M059J (cell line): ENCODE measurements at places on chromosomes 7 and 10. TPM values are rescaled to one million over a fixed set of nuclear protein-coding genes. Genes with fewer than 3 reads are reported as not detected.
A peak's percentile ranks its signal among the peaks of the same experiment; 100 is the strongest.

DNA sequence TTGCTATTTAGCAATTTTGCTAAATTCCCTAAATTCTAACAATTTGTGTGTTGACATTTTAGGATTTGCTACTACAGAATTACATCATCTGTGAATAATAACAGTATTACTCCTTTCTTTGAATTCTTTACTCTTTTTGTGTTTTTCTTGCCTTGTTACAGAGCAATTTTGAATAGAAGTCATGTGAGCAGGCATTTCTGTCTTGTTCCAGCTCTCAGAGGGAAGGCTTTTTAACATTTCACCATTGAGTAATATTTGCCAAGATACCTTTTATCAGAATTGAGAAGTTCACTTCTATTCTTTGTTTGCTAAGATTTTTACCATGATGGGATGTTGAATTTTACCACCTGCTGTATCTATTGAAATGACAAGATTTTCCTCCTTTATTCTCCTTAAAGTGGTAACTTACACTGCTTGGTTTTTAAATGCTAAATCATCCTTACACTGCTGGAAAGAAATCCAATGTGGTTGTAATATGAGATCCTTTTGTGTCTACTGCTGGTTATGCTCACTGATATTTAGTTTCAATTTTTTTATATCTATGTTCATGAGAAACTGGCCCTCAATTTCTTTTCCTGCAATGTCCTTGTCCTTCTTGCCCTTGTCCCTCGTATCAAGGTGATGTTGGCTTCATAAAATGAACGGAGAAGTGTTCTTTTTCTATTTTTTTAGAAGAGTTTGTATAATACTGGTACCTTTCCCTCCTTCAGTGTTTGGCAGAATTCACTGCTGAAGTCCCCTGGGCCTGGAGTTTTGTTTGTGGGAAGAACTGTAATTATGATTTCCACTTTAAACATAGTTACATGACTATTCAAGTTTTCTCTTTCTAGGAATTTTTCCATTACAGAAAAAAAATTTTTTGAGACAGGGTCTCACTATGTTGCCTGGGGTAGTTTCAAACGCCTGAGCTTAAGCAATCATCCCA is 50.3 kb upstream of the ATP6V0A4 start:
- no peak for DNase-seq

- DNase-seq = no peak
Measured at GRCh38 chr10:63237396-63237795, 104.3 kb downstream of the NRBF2 start.

GRCh38 chr10:112700215-112700671 is 249.8 kb upstream of the TCF7L2 start:
- no peak for DNase-seq

DNA sequence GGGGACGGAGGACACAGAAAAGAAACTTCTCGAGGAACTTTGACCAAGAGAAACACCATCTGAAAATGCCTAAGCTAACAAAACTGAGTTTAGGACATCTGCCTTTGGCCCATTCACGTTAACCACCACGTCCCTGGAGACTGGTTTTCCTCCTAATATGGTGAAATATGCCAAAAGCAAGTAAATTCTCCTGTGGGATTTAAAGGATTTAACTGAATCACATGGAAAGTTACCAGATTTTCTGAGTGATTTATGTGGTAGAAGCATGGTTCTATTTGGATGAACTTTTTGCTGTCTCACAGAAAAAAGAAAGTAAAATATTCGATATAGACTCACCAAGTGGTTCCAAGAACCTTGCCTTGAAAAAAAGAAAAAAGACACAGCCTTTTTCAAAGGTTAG is 30.4 kb upstream of the BMPER start:
- peak; percentile 85 for DNase-seq

Gene SSC4D
- 0.39 and 0.44 TPM in 2 replicates for total RNA-seq

- DNase-seq = no peak
Measured at GRCh38 chr10:58982470-58983239, 193.8 kb upstream of the PHYHIPL start.

DNA sequence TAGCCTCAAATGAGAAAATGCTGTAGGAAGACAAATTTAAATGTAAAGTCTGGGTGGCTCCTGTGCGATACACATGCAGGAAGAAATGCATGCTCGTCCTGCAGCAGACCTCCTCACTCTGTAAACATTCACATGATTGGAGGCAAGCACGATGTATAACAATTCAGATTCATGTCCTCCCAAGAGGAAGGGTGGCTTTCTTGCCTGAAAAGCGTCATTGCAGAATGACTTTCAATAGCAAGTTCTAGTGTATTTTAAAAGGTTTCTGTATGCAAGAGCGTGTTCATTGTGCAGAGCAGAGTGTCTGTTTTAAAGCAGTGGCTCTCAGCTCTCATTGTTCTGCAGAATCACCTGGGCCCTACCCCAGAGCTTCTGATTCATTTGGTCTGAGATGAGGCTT is 170.3 kb upstream of the CELF2 start:
- no peak for DNase-seq

GRCh38 chr10:119252051-119252465 is 44.7 kb downstream of the GRK5 start:
- DNase-seq = no peak

Gene FRMPD2
- total RNA-seq = not detected in 2 replicates

Gene SPOCK2
- 0.05 TPM in 1 of 2 replicates, not detected in the other for total RNA-seq

DNA sequence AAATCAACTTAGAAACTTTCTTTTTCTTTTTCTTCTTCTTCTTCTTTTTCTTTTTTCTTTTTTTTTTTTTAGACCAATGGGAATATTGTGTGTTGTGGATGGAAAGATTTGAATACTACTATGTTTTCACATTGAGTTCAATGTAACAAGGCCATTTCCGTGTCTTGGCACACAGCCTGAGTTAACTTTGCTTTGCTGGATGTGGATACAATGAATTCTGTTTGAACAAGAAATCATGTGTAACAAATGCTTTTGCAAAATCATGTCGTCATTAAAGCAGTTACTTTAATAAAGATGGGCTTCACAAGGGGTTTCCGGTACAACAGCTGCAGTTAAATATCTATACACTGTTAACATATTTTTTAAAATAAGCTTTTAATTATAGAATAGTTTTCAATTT is 13.5 kb upstream of the ENTPD1 start:
- no peak for DNase-seq

Gene MAGI2
- 0.57 and 1.2 TPM in 2 replicates for total RNA-seq

Gene PLCE1
- total RNA-seq = 2.3 and 3.4 TPM in 2 replicates

Gene GHRHR
- not detected in 2 replicates for total RNA-seq

Gene SPAM1
- total RNA-seq = not detected in 2 replicates

DNA sequence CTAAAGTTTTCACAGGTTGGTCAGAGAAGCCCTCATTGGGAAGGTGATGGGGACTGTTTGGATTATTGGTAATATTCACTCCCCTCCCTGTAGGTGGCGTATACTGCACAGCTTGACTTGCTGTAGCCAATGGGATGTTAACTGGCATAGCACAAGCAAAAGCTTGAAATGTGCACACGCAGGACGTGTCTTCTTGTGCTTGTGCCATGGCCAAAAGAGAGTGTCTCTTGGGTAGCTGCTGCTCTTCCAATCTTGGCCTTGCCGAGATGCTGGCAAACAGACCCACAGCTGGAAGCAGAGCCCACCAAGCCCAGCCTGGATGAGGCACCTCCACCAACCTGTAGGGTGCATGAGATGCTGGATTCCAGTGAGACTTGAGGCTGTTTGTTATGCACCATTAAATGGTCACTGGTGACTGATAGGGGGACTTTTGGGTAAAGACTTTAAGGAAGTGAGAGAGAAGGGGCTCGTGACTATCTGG is 266.0 kb downstream of the GRID1 start:
- peak; percentile 6 for DNase-seq

DNA sequence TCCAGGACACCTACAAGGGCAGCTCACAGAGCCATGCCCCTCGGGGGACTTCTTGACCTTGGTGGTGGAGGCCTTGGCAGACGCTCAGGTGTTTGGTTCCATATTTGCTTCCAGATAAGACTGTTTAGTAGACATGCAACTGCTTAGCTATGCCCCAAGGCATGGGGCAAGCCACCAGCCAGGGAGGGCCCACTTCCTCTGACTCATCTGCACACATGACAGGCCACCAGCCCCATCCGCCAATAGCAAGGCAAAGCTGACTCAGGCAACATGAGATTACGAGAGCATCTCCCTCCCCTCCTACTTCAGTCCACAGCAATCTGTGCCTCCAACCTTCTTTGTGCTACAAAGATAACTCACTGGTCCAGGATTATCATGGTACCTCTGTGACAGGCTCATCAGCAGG is 54.9 kb downstream of the KCNMA1 start:
- DNase-seq = peak; percentile 98

DNA sequence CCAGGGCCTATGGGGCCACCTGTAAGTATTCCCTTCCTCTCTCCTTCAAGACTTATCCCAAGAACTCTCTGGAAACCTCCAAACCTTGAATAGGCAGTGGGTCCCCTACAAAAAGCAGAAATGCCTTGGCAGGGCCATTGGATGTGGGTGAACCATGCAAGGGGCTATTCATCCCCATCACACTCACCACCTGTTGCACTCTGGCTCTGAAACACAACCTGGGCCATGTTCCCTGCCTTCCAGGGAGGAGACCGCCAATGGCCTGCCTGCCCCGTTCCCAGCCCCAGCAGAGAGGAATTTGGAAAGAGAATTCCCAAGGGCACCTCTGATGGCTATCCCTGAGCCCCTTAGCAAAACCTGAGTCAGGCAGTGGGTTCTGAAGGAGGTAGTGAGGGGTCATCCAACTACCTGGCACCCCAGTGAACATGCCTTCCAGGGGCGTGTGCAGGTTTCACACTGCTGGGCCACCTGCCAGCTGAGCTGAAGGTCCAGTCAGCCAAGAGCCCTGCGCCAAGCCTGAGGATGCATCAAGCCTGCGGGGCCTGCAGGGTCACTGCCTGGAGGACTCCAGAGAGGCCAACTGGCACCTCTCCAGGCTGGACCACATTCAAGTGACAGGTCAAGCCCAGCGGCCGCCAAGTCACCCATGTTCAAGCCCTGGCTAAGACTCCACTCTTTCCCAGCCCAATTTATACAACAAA is 101.3 kb downstream of the COL13A1 start:
- peak; percentile 20 for DNase-seq

Gene RBP4
- 0.37 TPM in 1 of 2 replicates, not detected in the other for total RNA-seq

DNA sequence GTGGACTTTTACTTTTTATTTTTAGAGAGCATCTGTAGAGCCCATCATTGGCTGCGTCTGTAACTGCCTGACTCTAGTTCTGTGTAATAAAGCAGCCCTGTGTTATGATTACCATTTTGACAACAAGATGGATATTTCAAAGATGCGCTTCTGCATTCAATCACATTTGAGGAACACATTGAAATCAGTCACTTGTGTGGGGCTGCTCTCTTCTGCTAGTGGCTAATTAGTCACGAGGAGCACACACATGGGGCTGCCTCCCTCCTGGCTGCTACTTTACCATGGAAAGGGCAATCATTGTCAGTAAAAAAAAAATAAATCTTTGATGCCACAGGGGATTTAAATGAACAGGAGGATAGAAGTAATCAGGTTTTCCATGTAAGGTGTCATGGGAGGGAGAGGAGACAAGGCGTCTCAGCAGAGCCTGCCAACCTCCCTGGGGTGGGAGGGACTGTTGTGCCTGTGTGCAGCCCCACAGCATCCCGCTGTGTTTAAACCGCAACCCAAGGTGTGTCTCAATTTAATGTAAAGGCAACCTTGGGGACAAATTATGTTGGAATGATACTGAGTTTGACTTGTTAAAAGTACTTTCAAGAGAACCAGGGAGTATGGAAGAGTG is 205.2 kb upstream of the COBL start:
- DNase-seq = no peak
